ENCODE measurements at places on chromosomes 3 and 15.

GRCh38 chr15:51842852-51843737, 13.6 kb downstream of the TMOD3 start:
- DNase-seq, result peak; percentile 66

GRCh38 chr15:25345943-25346342, 92.9 kb downstream of the UBE3A start:
- DNase-seq, result no peak

DNA sequence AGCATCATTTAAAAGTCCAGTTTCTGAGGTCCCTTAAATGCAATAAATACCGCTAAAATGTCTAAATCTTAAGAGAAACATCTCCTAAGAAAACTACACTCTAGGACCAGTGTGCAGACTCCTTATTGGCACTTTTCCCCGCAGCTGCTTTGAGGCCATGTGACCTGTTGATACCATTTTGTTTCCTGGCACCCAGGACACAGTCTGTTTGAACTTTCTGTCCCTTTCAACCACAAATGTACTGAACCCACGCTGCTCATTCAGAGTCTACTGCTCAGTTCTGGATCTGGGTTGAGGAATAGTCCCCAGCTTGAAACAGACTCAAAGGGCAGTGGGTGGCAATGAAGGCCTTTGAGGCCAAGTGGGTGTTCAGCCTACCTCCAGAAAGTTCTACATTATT, 17.1 kb downstream of the LDHAL6B start:
- DNase-seq, result peak; percentile 19

- peak; percentile 61 for DNase-seq
Measured at GRCh38 chr15:73753250-73754130, at the start of gene INSYN1. Gene INSYN1 (minus strand): TSS chr15:73753351. CDS start chr15:73751130, 2,221 bp downstream.

DNA sequence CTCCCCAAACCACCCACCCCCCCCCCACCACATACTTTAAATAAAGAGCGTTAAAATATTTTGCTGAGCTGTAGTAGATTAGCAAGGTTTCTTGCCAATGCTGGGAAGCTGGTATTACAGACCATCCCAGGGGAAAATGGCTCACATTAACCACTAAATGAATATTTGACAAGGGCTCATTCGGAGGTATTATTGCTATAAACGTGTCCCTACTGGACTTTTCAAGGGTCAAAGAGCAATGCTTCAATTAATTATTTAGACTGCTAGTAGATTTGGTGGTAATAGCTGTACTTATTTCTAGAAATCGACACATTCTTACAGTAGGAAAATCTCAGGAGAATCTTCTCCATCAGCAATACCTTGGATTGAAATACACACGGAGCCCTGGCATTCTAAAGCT, 5.2 kb downstream of the SOX2 start:
- no peak for DNase-seq

- DNase-seq, result peak; percentile 92
Measured at GRCh38 chr15:66387163-66388042, 691 bp downstream of the MAP2K1 start.

- no peak for DNase-seq
Measured at GRCh38 chr3:131925571-131925970, 109.2 kb downstream of the CPNE4 start.

DNA sequence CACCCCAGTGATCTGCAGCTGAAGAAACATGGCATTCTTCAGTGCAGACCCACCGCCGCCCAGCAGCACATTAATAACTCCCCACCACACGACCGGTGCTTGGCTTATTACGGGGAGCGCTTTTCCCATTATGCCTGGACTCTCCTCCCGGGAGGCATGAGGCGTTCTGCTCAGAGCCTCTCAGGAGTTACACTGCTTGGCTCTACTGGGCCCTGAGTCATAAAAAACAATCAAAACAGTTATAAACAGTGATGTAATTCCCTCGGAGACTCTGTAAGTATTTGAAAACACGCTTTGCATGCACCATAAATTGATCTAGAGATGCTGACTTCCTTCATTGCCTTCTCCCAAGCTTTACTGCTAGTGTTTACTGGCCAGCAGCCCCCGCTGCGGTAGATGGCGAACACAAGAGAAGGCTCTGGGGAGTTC, 77.1 kb upstream of the SNRPA1 start:
- peak; percentile 54 for DNase-seq

DNA sequence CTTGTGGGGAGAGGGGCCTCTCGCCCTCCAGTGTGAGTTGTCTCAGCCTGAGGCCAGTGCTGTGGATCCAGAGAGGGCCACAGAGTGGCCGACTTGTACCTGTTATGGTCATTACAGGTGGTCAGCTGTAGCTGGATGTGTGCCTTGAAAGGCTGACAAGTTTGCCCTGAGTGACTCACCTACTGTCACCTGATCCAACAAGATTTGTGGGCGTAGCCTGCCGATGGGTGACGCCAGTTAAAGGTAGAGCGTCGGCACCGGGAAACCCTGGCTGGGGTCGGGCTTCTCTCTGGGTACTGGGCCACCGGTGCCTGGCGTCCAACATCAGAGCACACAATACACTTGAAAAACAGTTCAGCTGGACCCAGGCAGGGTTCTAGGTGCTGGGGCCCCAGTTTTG, 2.8 kb upstream of the ISG20 start:
- DNase-seq, result no peak

- DNase-seq, result no peak
Measured at GRCh38 chr15:28022181-28022580, 76.9 kb downstream of the OCA2 start.

- no peak for DNase-seq
Measured at GRCh38 chr3:45321607-45322391, 66.6 kb upstream of the LARS2 start.

DNA sequence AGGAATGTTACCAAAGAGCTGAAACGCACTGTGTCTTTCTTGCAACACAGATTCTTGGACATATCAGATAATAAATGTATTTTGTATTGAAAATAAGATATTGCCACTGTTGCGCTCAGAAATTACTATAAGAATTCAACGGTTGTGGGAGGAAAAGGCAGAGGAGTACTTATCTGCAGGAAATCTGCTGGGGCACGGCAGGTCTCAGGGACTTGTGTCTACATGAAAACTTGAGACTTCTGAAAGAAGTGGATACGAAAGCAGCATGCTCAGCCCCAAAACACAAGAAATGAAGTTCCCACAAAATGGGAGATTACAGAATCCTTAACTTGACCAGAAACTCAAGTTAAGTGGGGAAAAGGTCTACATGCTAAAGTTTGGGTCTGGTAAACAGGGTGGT, 86.5 kb downstream of the IGSF11 start:
- DNase-seq, result no peak

DNA sequence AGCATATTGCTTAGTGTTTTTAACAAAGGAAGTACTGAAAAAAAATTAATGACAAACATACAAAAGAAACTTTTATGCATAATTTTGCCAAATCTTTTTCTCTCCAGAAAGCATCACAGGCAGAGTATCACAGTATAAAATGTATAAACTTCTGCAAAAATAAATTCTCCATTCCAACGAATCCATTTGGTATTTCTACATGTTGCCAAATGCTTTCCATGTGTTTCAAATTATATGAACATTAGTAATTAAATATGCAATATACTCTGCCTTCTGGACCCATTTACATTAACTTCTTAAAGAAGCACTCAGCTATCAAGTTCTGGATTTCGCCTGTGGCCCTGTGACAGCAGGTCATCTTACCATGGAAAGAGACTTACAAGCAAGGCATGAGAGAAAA, 189.1 kb upstream of the ALCAM start:
- peak; percentile 57 for DNase-seq

- DNase-seq, result peak; percentile 84
Measured at GRCh38 chr3:25594007-25594502, 70.7 kb downstream of the TOP2B start.

DNA sequence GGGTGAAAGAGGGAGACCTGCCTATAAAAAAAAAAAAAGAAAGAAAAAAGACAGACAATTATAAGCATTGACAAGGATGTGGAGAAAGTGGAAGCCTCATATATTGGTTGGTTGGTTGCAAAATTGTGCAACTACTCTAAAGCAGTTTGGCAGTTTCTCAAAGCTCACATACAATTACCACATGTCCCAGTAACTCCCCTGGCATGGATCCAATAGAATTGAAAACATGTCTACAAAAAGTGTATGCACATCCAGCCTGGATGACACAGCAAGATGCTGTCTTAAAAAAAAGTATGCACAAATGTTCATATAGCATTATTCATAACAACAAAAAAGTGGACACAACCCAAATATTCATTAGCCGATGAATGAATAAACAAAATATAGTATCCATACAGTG, 19.5 kb downstream of the SETMAR start:
- peak; percentile 76 for DNase-seq

- no peak for DNase-seq
Measured at GRCh38 chr15:95041297-95041696, 809.9 kb downstream of the MCTP2 start.

DNA sequence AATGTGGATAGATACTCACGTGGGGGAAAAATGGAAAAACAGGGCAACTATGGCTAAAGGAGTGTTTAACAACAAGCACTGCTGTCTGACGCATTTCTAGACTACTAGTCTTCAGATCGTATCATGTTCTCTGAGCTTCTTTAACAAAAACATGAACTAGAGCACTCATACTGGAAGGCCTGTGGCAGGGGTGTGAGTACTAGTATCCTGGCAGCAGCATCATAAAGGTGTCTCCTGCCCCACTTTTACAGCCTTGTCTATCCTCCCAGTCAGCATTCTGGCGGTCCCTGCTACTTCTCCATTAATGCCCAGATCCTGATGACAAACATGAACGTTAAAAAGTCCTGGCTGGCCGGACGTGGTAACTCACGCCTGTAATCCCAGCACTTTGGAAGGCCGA, 4.0 kb downstream of the FMN1 start:
- no peak for DNase-seq

DNA sequence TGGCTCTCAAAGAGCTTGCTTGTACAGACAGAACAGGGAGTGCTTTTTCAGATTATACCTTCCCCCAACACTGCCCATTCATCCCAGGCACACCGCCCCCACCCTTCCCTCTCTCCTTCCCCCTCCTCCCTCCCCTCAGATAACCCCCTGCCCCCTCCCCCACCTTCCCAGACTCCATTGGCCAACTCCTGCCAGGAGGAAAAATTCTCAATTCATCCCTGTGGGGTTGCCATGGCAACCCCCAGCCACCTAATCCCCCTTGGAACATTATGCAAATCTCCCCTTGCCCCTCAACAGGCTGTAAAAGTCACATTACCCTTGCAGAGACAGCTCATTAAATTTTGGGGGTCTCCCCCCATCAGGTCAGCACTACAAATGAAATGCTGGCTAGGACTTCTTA, 14.3 kb downstream of the TLE3 start:
- DNase-seq, result no peak

GRCh38 chr3:9169956-9170850, 79.2 kb downstream of the SRGAP3 start:
- DNase-seq, result no peak

DNA sequence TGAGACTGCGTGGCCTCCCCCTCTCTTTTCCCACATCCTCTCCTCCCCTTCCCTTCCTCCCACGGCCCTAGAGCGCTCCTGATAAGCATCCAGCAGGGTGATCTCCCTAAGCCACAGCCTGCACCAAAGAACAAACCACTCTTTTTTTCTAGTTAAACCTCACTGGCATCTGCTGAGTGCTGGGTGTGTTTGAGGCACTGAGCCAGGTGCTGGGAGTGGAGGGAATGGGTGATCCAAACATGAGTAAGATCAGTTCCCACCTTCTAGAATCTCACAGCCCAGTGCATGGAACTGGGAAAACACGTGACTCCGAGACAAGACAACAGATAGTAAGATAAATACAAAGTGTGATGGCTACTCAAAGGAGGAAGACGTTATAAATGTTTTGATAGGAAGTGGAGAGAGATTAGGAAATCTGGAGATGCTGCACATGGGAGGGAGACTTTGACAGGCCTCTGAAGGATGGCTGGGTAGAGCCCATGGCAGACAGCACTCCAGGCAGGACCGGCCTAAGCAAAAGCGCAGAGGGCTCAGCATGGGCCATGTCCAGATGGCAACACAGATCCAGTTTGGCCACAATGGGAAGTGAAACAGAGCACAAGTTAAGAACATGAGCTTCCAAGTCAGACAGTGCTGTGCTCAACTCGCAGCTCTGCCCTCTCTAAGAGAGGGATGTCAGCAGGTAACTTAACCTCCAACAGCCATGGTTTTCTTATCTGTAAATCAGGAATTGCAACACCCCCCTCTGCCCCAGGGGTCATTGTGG, 55.6 kb downstream of the CCR3 start:
- DNase-seq, result no peak

- no peak for DNase-seq
Measured at GRCh38 chr15:94815914-94816313, 584.6 kb downstream of the MCTP2 start.

Data from foreskin fibroblast (primary cell).